Effector CD4-positive, alpha-beta T cell (primary cell): ENCODE measurements at places on chromosomes 7 and 10.

- DNase-seq, result peak; percentile 47
These were observed 13.0 kb upstream of the STK31 start for GRCh38 chr7:23696916-23697441.

DNA sequence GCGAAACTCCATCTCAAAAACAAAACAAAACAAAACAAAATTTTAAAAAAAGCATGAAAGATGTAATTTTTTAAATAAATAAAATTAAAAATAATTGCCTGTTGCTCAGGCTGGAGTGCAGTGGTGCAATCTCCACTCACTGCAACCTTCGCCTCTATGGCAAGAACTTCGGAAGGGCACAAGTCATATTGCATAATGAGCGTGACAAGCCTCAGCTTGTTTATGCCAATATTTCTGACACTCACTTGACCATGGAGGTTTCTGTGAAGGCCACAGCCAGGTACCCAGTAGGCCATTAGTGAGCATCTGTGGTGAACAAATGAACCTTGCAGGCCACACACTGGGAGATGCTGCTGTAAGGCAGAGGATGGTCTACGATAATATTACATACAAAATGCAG is 106.1 kb upstream of the KMT2C start:
- no peak for DNase-seq

- DNase-seq, result no peak
These were observed 39.0 kb upstream of the ADRA2A start for GRCh38 chr10:111037858-111038257.

DNA sequence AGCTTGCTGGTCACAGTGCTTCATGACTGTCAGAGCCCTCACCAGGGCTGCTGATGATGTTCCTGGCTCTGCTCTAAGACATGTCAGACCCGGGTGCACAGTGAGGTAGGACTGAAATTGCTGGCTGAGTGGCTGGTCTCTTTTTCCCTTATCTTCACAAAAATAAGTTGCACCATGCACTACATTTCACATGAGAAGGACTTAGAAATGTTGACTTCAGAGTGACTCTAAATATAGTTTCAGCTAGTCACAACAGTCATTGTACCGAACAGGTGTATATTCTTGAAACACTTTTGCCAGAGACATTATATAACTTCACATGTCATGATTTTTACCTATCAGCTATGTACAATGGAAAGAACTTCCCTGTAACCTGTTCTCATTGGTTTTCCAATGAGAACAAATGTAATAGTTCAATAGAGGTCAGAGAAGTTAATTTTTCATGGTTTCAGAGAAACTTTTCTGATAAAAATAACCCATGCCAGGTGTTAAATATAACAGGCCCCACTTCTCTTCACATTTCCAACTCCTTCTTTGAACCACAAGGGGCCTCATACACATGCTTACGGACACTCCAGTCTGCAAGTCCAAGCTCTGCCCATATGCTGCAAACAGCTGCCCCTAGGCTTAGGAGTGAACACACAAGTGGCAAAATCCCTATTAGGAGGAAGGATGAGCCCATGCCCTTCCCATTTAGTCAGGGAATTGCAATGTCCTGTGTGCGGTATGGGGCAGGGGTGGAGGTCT is 115.6 kb downstream of the CDK6 start:
- DNase-seq, result no peak

- no peak for DNase-seq
These were observed 179.8 kb downstream of the CXCL12 start for GRCh38 chr10:44205067-44205466.

GRCh38 chr10:95501203-95502094 is 59.7 kb downstream of the SORBS1 start:
- no peak for DNase-seq

- DNase-seq, result no peak
These were observed 1080.6 kb upstream of the LRRN3 start for GRCh38 chr7:110010359-110010758.

DNA sequence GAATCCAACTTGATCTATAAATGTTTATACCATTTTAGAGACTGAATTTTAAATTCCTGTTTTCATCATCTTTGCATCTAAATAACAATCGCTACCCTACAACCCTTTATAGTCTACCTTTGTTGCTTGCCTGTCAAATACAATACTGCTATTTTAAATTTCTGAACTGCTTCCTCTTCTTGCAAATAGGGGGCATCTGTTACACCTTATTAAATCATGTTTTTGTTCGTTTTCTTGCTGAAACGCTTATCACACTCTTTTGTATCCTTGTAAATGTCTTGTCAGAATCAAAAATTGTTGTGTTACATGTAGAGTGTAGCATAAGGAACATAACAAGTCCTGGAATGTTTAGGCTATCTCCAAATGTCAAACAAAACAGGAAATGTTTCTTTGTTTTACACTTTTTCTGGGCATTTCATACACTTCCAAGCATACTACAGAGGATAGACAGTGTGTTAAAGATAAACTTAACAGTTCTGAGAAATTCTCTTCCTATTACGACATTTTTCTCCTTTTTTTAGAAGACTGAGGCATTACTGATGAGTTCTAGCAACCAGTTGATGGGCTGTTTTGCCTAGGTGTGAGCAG is 281.3 kb downstream of the GPR158 start:
- no peak for DNase-seq

GRCh38 chr7:12947465-12947864 is 260.0 kb downstream of the ARL4A start:
- no peak for DNase-seq

DNA sequence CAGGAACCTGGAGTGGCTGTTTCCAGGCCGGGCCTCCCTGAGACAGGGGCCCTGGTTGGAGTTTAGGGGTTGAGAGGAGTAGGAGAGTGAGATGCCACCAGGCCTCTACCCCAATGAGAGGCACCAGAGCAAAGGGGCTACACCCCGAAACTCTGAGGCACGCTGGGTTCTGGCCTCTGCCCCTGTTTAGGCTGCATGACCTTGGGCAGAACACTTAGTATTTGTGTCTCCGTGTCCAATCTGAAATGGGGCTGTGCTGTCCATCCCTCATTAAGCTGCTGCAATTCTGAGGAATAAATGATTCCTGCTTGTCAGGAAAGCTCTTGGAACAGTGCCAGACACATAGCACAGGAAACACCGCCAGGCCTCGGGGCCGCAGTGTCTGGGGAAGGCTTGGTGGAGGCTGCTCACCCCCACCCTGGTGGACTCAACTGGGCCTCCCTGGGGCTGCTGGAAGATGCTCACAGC is 40.5 kb upstream of the SAMD8 start:
- no peak for DNase-seq

GRCh38 chr10:76073524-76073923 is 642.1 kb downstream of the LRMDA start:
- DNase-seq, result no peak

DNA sequence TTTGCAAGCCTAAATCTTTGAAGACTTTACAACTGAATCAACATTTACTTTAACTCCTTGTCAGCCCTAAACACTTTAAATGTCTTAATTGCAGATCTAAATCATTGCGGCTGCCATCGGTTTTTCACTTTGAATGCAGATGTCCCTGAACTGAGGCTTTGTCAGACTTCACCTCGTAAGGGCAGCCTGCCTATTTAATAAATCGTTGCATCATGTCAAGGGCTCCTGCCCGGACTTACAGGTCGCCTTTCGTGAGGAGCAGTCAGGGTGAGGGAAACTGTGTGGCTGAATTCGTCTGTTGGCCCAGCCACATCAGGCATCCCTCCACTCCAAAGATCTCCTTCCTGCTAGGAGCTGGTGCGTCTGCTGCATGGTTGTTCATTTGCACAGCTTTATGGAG is 368.2 kb upstream of the NPVF start:
- no peak for DNase-seq

DNA sequence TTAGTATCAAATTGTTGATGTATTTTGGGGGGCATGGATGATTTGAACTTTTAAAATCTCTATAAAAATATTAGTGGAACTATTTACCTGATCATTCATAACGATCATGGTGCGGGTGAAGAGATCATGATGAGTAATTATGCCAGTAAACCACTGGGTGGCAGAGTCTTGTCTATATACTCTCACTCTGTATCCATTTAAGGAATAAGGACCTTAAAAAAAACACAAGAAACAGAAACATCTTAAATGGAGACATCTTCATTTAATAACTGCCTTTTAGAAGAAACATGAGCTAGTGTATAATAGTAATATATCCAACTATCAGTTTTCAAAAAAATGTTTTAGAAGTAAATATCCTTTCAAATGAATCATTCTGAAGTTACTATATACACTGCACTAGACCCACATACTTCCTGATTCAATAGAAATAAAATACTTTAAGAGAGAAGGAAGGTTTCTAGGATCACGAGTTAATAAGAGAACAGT is 84.0 kb downstream of the NRBF2 start:
- DNase-seq, result peak; percentile 14

GRCh38 chr7:146948703-146949102 is 832.1 kb downstream of the CNTNAP2 start:
- DNase-seq, result no peak

DNA sequence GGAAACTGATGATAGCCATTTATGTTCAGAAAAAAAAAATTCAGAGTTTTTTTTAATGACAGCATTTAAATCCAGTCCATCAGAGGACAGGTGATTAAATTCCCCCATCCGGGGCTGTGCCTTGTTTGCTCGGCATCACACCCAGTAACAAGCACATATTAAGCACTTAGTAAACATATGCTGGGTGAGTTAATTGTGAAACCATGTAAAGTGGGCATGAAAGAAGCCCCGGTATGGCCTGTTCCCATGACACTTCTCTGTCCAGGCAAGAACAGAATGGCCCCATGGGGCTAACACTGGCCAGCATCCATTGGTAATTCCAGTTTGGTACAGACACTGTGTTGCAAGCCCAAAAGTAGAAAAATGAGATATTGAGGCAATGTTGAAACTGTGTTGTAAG is 220.8 kb upstream of the RNF32 start:
- DNase-seq, result no peak

DNA sequence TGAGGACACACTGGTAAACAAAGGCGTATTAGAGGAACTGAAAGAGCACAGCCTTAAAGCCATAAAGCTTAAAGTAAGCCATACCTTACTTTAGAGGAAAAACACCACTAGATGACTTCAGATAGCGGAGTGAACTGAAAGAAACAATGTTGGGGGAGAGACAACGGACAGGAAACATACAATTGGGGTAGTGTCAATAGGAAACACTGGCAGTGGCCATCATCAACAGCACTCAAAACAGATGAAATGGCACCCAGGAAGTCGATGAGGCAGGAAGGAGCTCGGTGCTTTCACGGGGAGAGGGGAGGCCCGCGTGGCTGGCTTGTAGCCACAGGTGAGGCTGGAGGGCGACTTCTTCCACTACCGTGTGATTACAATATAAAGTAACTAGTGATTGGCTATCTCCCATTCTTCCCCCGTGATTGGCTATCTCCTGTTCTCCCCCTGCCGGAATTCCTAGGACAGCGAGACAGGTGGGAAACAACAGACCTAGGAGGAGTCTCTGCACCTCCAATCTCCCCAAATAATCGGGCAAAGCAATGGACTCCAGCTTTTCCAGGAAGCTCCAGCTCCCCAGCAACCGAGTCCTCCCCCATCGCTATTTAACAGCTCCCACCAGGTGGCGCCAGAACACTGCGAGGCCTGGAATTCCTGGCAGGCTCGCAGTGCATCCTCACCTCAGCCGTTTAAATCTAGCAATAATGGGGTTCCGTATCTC is 2.4 kb upstream of the TAS2R38 start:
- peak; percentile 37 for DNase-seq

- DNase-seq, result no peak
These were observed 184.5 kb upstream of the PRSS58 start for GRCh38 chr7:142442396-142442795.
